ENCODE measurements at places on chromosomes 3 and 15.

- no peak for DNase-seq
Observed at GRCh38 chr15:78035321-78035751, 42.2 kb downstream of the TBC1D2B start.

- no peak for DNase-seq
Observed at GRCh38 chr3:149808209-149808829, 4.7 kb upstream of the RNF13 start.

DNA sequence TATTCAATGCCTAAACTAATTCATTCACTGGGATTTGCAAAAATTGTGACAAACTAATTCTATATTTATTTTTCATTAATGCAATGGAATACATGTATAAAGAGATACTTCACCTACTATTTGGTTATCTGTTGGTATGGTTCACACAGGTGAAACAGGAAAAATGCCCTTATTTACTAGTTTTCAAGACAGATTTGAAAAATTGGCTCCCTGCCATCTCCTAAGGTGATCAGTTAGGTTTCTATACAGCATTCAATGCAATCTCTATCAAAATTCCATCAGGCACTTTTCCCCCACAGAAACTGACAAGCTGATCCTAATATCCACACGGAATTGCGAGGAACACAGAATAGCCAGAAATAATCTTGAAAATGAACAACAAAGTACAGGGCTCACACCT is 101.1 kb downstream of the DLG1 start:
- DNase-seq = no peak

DNA sequence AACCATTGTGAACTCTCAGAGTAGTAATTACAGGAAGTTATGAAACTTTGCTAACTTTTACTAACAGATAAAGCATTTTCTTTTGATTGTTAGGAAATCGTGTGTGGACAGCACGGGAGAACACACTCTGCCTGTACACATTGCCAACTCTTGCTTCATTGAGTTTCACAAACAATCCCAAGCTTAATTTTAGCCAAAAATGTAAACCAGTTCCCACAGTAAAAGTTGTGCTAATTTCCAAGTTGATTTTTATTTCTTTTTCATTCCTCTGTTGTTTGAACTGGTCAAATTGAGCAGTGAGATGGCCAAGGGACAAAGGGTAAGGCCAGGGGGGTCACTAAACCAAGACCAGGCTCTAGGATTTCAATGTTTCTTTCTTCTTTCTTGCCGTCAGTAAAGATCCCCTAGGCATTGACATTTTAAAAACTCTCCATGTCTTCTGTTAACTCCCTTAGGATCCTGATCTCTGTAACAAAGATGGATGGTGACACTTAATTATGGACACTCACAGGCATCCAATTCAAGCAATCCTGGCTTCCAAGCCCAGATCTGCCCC is 414.9 kb downstream of the RBMS3 start:
- DNase-seq = no peak
